T-helper 17 cell (primary cell): ENCODE measurements at places on chromosomes 6 and 20. TPM values are rescaled to one million over a fixed set of nuclear protein-coding genes. Genes with fewer than 3 reads are reported as not detected.
A peak's percentile ranks its signal among the peaks of the same experiment; 100 is the strongest.

DNA sequence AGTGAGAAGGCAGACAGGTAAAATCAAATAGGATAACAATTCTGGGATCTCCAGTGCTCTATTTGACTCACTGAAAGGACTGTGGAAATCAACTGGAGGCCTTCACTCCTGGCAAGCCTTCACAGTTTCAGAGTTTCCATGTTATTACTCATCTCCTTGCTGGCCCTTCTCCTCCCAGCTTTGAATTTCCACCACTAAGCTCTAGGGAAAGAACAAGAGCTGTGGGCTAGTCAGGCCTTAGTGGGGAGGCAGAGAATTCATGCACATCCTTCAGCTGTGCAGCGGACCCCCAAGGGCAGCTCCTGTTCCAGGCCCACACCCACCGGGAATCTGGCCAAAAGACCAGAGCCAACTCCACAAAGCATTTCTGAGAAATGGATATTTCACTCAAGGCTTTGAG, 26.0 kb downstream of the MYLIP start:
- DNase-seq = no peak
- peaks cover 8% of the 10 kb centered on the region for H3K4me1 ChIP-seq
- H3K27me3 ChIP-seq = no peaks in the 10 kb centered on the region
- no peak overlapping the region for H3K4me3 ChIP-seq
- H3K36me3 ChIP-seq = peaks cover 13% of the 10 kb centered on the region

DNA sequence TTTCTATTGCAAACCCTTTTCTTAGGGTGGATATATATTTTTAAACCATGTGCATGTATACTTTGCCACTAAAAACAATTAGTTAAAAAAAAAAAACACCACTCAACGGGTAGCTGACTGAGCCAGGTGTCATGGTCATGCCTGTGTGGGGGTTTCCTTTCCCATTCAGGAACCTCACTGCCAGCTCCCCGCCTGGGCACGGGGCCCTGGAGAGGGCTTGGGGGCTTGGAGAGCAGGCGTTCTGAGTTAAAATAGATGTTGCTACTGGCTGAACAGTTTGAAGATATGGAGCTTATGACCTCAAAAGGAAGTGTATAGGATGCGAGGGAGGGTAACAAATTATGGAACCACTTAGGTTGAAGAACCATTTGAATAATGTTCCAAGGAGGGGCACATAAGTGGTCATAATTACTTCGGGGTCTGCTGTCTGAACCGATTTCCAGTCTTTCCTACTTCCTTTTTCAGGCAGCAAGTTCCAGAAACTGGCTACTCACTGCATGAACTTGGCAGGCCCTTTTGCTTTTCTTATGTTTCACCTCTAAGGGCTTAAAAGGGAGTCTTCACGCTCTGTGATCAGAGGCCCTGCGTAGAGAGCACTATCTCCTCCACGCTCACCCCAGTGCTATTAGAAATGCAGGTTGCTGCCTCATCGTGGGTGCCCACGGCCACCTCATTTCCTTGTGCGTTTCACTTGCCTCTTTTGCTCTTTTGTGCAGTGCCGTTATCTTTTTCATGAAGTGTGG, 9.9 kb downstream of the STX16 start:
- peak overlapping the region; percentile 85 for H3K4me3 ChIP-seq
- H3K27ac ChIP-seq = peak overlapping the region; percentile 99
- no peaks in the 10 kb centered on the region for H3K27me3 ChIP-seq
- H3K4me1 ChIP-seq = peaks cover 53% of the 10 kb centered on the region

DNA sequence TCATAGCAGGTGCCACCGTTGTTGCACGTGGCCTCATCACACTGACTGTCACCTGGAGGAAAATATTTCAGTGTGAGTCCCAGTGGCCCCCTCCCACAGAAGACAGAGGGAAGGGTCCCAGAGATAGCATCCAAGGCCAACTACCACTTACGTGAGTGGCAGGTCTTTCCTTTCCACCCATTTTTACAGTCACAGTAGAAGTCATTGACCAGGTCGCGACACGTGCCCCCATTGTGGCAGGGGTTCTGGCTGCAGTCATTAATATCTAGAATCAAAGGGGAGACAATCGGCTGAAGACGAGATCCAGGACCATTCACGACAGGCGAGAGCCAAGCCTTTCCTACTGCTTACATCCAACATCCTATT, 28.6 kb downstream of the JAG1 start:
- H3K27ac ChIP-seq = peak overlapping the region; percentile 49
- no peaks in the 10 kb centered on the region for H3K4me1 ChIP-seq
- no peaks in the 10 kb centered on the region for H3K36me3 ChIP-seq
- no peak for DNase-seq
- H3K4me3 ChIP-seq = no peak overlapping the region
- H3K27me3 ChIP-seq = peaks cover 27% of the 10 kb centered on the region

- no peak for DNase-seq
- H3K27me3 ChIP-seq = peaks cover 12% of the 10 kb centered on the region
- H3K4me1 ChIP-seq = peaks cover 4% of the 10 kb centered on the region
Observed at GRCh38 chr6:79373880-79374279, 139.4 kb upstream of the HMGN3 start.

DNA sequence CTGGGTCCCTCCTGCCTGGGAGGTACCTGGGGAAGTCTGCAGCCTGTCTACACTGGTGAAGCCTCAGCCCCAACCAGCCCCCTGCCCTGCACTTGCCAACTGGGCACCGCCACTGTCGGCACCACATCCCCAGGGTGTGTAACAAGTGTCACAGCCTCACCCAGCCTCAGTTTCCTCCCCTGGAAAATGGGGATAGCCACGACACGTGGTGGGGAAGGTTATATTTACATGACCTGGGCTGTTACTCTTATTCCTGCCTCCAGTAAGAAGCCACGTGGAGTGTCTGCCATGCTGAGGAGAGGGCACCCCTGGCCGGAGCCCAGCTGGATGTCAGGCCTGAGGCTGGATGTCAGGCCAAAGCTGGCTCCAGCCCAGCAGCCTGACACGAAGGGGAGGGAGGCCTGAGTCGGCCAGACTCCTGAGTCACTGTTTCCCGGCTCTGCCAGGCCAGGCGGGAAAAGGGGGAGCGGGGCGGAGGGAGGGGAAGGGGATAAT, 44.9 kb downstream of the SNAI1 start:
- H3K27ac ChIP-seq = no peak overlapping the region
- no peak for DNase-seq
- H3K4me3 ChIP-seq = no peak overlapping the region
- H3K4me1 ChIP-seq = peaks cover 2% of the 10 kb centered on the region
- peaks cover 5% of the 10 kb centered on the region for H3K36me3 ChIP-seq

GRCh38 chr6:136113736-136114173, 136.4 kb downstream of the MTFR2 start:
- peaks cover 46% of the 10 kb centered on the region for H3K27me3 ChIP-seq
- H3K4me3 ChIP-seq = no peak overlapping the region
- DNase-seq = no peak
- no peak overlapping the region for H3K27ac ChIP-seq
- peaks cover 2% of the 10 kb centered on the region for H3K4me1 ChIP-seq
- no peaks in the 10 kb centered on the region for H3K36me3 ChIP-seq

- no peak overlapping the region for H3K27ac ChIP-seq
- DNase-seq = no peak
- H3K27me3 ChIP-seq = peaks cover 38% of the 10 kb centered on the region
- no peaks in the 10 kb centered on the region for H3K36me3 ChIP-seq
- peaks cover 5% of the 10 kb centered on the region for H3K4me1 ChIP-seq
Observed at GRCh38 chr20:57124800-57125517, 141.5 kb downstream of the BMP7 start.

DNA sequence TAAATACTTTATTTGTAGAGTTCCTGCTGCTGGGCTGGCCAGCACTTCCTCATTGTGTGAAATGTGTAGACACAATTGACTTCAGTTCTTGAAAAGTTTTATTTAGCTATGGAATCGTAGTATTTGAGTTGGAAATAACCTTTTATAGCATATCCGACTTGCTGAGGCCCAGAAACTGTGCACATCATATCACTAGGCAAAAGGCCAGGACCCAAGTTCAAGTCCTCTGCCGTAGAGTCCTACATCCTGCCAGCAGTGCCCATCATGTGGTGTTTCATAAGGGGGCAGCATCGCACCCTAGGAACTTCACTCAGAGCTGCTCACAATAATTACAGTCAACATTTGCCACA, 207.7 kb upstream of the SNX9 start:
- no peak for DNase-seq
- H3K4me1 ChIP-seq = peaks cover 5% of the 10 kb centered on the region

DNA sequence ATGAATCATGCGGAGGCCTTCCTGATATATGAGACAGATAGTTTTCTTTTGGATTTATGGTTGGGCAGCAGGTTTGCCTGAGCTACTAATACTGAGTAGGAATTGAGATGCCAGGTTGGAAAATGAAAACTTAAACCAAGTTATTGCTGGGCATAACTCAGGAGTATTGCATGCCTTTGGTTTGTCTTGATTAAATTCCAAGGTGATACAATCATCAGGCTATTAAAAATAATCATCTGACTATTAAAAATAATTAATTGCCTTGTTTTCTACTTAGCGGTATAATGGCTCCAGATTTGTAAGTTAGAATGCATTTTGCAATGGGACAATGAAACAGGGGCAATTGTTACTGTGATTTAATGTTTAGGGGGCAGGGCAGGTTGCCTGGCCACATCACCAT, 15.5 kb upstream of the RNF144B start:
- H3K36me3 ChIP-seq = peaks cover 4% of the 10 kb centered on the region
- H3K4me1 ChIP-seq = peaks cover 5% of the 10 kb centered on the region
- peaks cover 16% of the 10 kb centered on the region for H3K27me3 ChIP-seq
- no peak overlapping the region for H3K4me3 ChIP-seq
- DNase-seq = no peak
- no peak overlapping the region for H3K27ac ChIP-seq

- peaks cover 13% of the 10 kb centered on the region for H3K27me3 ChIP-seq
- H3K4me3 ChIP-seq = no peak overlapping the region
- peaks cover 3% of the 10 kb centered on the region for H3K36me3 ChIP-seq
- DNase-seq = no peak
Observed at GRCh38 chr6:155014670-155015300, 19.7 kb downstream of the TIAM2 start.

GRCh38 chr6:139743664-139744437, 369.4 kb upstream of the CITED2 start:
- peaks cover 7% of the 10 kb centered on the region for H3K4me1 ChIP-seq
- H3K27me3 ChIP-seq = peaks cover 6% of the 10 kb centered on the region
- peaks cover 2% of the 10 kb centered on the region for H3K36me3 ChIP-seq
- no peak overlapping the region for H3K4me3 ChIP-seq
- no peak for DNase-seq

- H3K4me1 ChIP-seq = peaks cover 7% of the 10 kb centered on the region
- DNase-seq = no peak
- peaks cover 2% of the 10 kb centered on the region for H3K36me3 ChIP-seq
- peak overlapping the region; percentile 45 for H3K4me3 ChIP-seq
- H3K27ac ChIP-seq = no peak overlapping the region
- no peaks in the 10 kb centered on the region for H3K27me3 ChIP-seq
Observed at GRCh38 chr6:129353067-129353466, 356.9 kb downstream of the ARHGAP18 start.

DNA sequence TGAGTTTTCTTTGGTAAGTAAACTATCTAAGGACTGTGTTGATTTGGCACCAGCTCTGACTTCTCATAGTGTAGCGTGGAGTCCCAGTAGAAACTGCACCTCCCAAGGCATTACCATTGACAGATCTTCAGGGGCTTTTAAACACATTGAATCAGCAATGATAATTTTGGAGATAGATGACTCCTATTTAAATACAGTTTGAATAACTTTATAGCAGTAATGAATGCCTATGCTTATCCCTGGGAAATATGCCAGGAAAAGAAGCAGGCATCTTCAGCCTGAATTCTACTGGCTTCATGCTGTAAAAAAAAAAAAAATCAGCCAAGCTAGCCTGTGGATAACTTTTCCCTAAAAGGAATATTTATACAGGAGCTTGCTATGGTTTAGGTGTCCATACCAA, 895.9 kb downstream of the EYS start:
- no peaks in the 10 kb centered on the region for H3K36me3 ChIP-seq
- no peaks in the 10 kb centered on the region for H3K4me1 ChIP-seq
- H3K27ac ChIP-seq = no peak overlapping the region
- no peak overlapping the region for H3K4me3 ChIP-seq
- DNase-seq = no peak

DNA sequence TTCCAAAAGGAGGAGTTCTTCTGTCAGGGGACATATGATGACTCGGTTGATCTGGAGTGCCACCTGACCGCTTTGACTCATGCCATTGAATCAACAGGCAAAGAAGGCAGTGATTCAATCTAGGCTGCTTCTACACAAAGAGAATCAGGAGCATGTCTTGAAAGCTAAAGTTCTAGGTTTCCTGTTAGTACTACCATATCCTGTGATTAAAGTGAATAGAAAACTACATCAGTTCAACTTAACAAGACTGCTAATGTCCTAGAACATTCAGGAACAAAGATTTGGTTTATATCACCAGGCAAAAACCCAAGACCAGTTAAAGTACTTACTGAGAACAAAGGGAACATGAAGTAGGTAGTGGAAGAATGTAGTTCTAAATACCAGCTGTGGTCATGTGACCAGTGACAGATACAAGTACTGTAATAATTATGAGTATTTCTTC, 216.8 kb upstream of the SGK1 start:
- H3K27me3 ChIP-seq = peaks cover 4% of the 10 kb centered on the region
- peaks cover 12% of the 10 kb centered on the region for H3K4me1 ChIP-seq
- no peak overlapping the region for H3K4me3 ChIP-seq
- no peaks in the 10 kb centered on the region for H3K36me3 ChIP-seq
- DNase-seq = no peak

DNA sequence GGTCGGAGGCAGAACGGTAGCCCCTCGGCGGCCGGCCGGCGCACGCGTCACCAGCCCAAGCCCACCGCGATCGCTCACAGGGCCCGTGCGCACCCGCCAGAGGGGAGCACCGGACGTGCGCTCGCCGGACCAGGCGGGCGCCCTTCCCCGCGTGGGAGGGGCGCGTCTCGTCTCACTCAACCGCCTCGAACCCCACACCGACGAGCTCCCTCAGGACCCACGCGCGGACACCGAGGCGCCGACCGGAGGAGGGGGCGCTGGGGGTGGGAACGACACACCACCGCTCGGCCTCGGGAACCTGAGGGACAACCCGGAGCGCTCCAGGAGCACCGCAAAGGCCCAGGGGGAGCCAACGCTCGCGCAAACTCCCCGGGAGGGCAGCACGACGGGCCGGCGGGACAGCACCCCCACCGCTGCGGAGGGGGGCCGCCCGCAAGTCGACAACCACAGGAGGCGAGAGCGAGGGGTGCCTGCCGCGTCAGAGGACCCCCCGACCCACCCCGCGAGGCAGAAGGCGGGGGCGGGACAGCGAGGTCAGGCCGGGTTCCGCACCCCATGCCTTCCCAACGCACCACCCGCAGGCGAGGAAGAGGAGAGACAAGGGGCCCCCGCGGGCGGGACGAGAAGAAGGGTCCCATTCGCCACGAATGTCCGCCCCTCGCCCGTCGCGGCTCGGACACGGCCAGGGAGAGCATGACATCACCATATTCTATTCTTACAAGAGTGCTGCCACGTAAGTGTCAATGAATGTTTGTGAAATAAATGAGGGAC, 512.7 kb upstream of the ZNF337 start:
- peak; percentile 9 for DNase-seq
- H3K36me3 ChIP-seq = peaks cover 5% of the 10 kb centered on the region
- H3K4me1 ChIP-seq = peaks cover 8% of the 10 kb centered on the region
- peaks cover 18% of the 10 kb centered on the region for H3K27me3 ChIP-seq
- no peak overlapping the region for H3K27ac ChIP-seq
- peak overlapping the region; percentile 88 for H3K4me3 ChIP-seq

ENPP3 gene
- 0.16 TPM for total RNA-seq

TMC2 gene
- not detected for total RNA-seq

ID4 gene
- not detected for total RNA-seq

BAG2 gene
- total RNA-seq = 3.1 TPM

ZNF343 gene
- 6.1 TPM for total RNA-seq

FERMT1 gene
- not detected for total RNA-seq

DXO gene
- total RNA-seq = 35.0 TPM

TSPO2 gene
- not detected for total RNA-seq

ADGRB3 gene
- total RNA-seq = not detected
